Gastroesophageal sphincter (tissue), 4 donors: ENCODE measurements at places on chromosomes 2 and 18. TPM values are rescaled to one million over a fixed set of nuclear protein-coding genes. Genes with fewer than 3 reads are reported as not detected.

Gene CYS1
- 42.7 TPM for total RNA-seq

Gene BOLL
- total RNA-seq, result 0.19 TPM

Gene RAB17
- total RNA-seq, result 0.81 TPM

Gene DNAJC5G
- total RNA-seq, result not detected

Gene IL1RL1
- 7.1 TPM for total RNA-seq

Gene LOXHD1
- 0.15 TPM for total RNA-seq

Gene XDH
- 2.8 TPM for total RNA-seq

Gene CDH20
- 1.1 TPM for total RNA-seq

Gene ZNF519
- total RNA-seq, result 4.3 TPM

Gene ASB18
- not detected for total RNA-seq

Gene PSMA8
- total RNA-seq, result not detected

Gene MYL1
- not detected for total RNA-seq

Gene TMEM247
- total RNA-seq, result not detected

Gene CFAP65
- not detected for total RNA-seq

Gene MCEE
- total RNA-seq, result 21.7 TPM

Gene IL36RN
- not detected for total RNA-seq

Gene VWA3B
- not detected for total RNA-seq

Gene SLC4A5
- 9.4 TPM for total RNA-seq

Gene SNTG2
- total RNA-seq, result 6.2 TPM

Gene TEX51
- total RNA-seq, result not detected

Gene ZNF396
- 3.2 TPM for total RNA-seq

Gene GATA6
- total RNA-seq, result 9.6 TPM

Gene SLC1A4
- 9.0 TPM for total RNA-seq

Gene HOXD4
- total RNA-seq, result 3.6 TPM

Gene HDHD2
- total RNA-seq, result 25.7 TPM

Gene MAL
- total RNA-seq, result 21.3 TPM

Gene CCDC138
- 1.5 TPM for total RNA-seq

Gene GPR55
- total RNA-seq, result 0.12 TPM

Gene RNU2-63P
- not detected for total RNA-seq

Gene ALPG
- total RNA-seq, result not detected

Gene CAVIN2
- 151 TPM for total RNA-seq

Gene ACTG2
- 2,261 TPM for total RNA-seq

Gene ITGA4
- 3.2 TPM for total RNA-seq

Gene PIEZO2
- 1.8 TPM for total RNA-seq

Gene IKZF2
- total RNA-seq, result 4.2 TPM
